ENCODE measurements at places on chromosomes 7 and 10.

DNA sequence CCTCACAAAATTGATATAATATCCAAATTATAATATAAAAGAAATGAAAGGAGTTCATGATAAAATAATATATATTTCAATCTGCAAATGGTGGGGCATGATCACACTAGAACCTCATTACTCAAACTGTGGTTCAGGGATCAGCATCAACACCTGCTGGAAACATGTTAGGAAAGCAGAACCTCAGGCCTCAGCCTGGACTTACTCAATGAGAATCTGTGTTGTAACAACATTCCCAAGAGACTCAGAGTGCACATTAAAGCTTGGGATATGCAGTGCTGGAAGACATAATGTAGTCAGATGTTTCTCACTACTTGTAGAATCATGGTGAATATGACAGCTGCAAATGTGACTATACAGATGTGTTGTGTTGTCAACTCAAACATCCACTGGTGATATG is 81.7 kb upstream of the ITPRID1 start:
- no peak for DNase-seq

DNA sequence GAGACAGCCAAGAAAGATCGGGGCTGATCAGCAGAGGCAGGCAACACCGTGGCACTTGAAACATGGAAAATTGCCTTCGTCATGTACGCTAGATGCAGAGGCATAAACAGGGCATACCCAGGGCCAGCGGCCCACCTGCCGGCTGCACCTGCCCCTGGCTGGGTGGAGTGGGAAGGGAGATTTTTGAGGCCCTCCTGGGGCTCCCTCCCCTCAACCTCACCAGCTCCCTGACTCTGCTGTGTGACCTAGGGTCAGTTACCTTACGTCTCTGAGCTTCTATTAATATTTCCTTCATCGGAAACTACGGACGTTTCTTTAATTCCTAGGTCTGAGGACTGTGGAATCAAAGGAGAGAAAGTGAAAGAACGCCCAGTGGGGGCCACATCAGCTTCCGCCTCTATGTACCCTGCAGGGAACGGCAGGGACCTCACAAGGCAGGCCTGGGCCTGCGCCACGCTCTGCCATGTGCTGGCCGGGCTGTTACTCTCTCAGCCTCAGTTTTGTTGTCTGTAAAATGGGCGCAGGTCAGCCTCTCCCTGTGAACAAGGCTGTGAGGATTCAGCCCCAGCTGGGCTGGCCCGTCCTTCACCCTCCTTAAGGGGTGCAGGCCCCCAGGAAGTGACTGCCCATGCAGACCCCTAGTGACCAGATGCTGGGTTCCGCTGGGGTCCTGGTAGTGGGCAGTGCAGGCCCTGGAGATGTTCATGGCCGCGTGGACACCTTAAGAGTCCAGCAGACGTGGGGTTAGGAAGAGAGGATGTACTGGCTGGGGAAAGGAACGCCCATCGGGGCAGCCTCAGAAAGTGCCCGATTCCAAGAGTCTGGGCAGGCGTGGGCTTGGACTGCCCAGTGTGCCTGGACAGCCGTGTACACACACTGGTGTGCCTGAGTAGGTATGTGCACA is 22.7 kb downstream of the ELFN1 start:
- DNase-seq = no peak

- DNase-seq = no peak
Measured at GRCh38 chr10:103551619-103552602, 58.4 kb downstream of the NEURL1 start.

- no peak for DNase-seq
Measured at GRCh38 chr10:56551037-56551436, 190.0 kb upstream of the ZWINT start.

DNA sequence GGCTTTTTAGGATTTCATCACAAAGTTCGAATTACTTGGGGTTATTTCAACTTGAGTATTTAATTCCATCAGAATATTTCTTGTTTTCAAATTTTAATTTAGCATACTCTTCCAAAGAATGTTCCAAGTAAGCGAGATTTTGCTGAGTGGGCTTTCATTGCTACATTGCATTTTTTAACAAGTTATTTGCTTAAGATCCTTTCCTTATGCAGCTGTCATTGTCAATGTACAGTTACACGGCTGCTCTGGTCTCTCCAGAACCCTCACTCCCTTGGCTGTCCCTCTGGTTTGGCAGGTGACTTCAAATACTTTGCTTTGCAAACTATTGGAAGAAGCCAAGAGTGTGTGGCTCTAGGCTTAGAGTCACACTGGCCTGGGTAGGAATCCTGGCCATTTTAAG is 80.0 kb downstream of the CFAP58 start:
- DNase-seq = no peak
